ENCODE measurements at places on chromosomes 3 and 15.

GRCh38 chr15:70853973-70854665 lies at the start of gene LARP6:
TSS of gene LARP6 (minus strand) at chr15:70854157. CDS start at chr15:70854088, 69 bp downstream.
- peak; percentile 60 for DNase-seq

DNA sequence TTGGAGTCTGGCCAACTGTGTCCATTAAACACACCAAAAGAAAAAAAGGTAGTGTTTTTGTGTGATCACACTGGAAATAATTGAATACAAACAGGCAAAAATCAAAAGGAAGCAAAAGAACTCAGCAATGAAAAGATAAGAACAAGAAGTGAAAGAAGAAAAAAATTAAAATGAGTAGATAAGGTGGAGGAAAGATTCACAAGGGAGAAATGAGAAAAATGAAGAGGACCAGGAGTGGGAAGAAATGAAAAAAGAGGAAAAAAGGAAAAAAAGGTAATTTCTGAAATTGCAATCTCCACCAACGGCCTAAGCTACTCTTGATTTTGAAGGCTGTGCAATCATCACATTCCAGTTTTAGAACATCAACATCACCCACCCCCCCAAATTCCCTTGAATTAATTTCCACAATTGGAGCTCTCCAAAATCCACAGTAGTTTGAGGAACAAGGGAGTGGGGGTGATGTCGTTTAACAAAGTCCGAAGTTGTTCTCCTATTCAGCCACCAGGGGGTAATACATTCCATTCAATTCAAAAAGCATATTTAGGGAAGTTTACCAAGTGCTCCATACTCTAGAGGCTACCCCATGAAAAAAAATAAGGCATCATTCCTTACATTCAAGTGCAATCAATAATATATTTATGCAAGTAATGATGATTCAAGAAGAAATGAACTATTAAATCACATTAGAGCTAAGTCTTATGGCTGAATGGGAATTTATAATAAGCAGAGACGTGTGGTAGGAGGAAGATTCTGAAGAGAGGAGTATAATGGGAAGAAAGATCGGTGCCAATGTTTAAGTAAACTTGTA lies 37.4 kb downstream of the ZNF860 start:
- DNase-seq = peak; percentile 73

- DNase-seq = no peak
Observed at GRCh38 chr3:15536856-15537255, 15.3 kb upstream of the COLQ start.

DNA sequence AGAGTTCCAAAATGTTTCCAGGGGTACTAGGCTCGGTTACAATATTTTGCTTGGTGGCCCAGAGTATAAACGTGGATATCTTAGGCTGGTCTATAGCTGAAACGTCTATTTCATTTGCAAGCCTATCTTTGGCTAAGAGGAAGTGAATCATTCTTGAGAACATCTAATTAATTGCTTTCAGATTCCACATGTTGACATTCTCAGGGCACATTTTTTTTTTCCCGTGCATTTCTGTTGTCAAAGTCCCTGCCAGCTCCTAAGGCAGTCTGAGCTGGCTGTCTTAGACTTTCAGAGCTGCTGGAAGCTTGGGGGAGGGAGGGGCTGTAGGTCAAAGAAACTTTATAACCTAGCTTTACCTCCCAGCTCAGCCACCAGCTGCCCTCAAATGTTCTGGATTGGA lies 23.2 kb upstream of the LAMP3 start:
- peak; percentile 81 for DNase-seq

- DNase-seq = no peak
Observed at GRCh38 chr3:71125738-71126137, 457.8 kb downstream of the FOXP1 start.

DNA sequence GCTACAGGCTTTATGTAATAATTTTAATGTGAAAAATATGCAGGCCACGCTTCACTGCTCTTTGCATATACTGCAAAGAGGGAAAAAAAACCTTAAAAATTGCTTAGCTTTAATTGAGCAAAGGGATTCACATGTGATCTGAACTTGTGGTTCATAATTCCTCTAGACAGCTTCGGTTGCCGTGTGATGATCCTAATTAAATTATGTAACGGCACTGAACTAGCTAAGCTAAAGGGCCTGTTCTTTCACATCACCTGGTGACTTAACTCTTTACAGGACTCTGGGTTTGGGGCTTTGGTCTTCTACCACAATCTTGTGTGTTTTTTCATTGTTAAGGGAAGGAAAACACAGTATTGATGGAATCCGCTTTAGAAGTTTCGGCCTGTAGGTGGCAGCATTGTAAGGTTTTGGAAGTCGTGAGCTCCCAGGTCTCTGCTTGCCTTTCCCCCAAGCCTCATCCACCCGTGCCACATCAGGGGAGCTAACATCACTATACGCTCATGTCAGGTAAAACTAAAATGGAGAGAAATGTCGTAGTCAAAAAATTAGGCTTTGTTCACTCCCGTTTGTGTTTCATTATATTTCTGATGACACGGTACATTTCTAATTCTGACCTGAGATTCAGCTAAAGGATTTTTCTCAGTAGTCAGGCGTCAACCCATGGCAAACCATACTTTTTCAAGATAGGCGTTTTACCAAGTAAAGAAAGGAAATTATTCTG lies 205.6 kb upstream of the DPH6 start:
- peak; percentile 86 for DNase-seq

DNA sequence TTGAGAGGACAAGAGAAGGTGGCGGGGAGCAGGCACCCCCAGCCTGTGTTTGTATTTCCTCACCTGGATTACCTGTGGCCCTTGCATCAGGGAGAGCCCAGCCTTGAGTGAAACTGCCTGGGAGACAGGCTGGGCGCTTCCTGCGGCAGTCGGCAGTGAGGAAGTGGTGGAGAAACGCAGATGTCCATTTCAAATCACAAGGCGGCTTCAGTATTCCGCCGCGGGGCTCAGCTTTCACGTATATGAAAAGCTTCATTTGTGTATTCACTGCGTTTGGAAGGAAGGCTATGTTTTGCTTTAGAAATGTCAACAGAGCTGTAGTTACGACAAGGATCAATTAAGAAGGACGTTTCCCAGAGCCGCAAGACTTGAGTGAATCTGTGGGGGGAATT lies 167.4 kb upstream of the CTDSPL start:
- DNase-seq = no peak

DNA sequence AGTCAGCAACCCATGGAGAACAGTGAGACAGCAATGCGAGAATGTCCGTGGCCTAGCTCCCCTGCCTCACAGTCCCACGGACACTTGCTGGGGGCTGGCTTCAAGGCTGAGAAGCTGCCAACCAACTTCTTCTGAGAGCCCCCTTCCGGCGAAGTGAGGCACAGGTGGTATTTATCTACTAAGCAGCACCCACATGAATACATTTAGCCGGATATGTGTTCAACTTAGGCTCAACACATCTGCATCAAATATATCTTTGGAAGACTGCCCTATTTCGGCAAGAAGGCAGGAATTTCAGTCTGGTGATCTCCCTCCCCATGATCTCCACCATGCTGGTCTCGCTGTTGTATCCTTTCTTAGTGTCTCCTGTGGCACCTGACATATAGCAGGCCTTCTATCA lies 340.9 kb upstream of the NR2E3 start:
- no peak for DNase-seq

- DNase-seq = no peak
Observed at GRCh38 chr3:128279601-128279880, 126.3 kb downstream of the EEFSEC start.

- no peak for DNase-seq
Observed at GRCh38 chr15:27990521-27991515, 108.3 kb downstream of the OCA2 start.

GRCh38 chr3:53725387-53725995 lies 120.7 kb downstream of the CHDH start:
- no peak for DNase-seq

DNA sequence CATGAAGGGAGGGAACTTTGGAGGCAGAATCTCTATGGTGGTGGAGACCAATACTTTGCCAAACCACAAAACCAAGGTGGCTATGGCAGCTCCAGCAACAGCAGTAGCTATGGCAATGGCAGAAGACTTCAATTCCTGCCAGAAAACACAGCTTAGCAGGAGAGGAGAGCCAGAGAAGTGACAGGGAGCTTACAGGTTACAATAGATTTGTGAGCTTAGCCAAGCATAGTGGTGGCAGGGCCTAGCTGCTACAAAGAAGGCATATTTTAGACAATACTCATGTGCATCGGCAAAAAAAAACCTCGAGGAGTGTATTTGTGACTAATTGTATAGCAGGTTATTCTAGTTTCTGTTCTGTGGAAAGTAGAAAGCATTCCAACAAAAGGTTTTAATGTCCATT lies 6.4 kb upstream of the CSTA start:
- DNase-seq = no peak

GRCh38 chr3:152050903-152051302 lies 177.5 kb downstream of the SUCNR1 start:
- DNase-seq = peak; percentile 39

- DNase-seq = peak; percentile 84
Observed at GRCh38 chr3:25448750-25449692, 21.0 kb downstream of the RARB start.

GRCh38 chr15:40330368-40330836 lies 6.9 kb downstream of the INAFM2 start:
- DNase-seq = peak; percentile 49

- no peak for DNase-seq
Observed at GRCh38 chr15:91469632-91470567, 369.8 kb downstream of the SV2B start.

DNA sequence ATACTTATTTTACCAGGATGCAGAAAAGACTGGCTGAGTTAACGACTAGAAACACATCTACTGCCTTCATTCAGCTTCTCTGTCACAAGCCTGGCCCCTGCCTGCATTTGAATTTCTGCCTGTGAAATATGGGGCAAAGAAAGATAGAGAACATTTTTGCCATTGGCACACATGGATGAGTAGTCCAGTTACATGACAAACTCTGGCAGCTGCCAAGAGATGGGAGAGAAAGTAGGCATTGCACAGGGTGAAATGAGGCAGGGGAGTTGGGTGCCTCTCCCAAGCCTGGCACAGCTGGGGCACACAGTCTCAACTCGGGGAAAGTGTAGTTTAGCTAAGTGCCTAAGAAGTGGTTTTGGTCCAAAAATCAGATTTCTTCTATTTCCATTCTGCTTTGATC lies 24.0 kb downstream of the ANXA2 start:
- no peak for DNase-seq

GRCh38 chr3:126472277-126473006 lies 3.2 kb downstream of the ZXDC start:
- peak; percentile 87 for DNase-seq

DNA sequence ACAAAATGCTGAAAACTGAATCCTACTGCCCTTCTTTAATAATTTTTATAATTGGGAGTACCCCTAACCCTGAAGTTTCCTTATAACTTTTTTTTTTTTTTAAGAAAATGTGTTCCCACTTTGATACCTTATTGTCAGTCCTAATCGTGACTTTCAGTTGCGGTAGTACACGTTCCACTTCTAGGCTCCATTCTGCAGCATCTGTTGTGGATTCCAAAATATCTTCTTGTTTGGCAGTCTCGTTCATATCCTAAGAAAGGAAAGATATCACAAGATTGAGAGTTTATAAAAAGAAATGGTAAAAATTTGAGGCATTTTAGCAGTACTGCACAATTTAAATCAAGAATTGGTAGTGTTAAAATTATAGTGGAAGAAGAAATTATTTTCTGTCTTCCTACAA lies 30.8 kb downstream of the IFT57 start:
- DNase-seq = no peak

GRCh38 chr3:129239991-129240390 lies 9.4 kb upstream of the COPG1 start:
- DNase-seq = no peak

DNA sequence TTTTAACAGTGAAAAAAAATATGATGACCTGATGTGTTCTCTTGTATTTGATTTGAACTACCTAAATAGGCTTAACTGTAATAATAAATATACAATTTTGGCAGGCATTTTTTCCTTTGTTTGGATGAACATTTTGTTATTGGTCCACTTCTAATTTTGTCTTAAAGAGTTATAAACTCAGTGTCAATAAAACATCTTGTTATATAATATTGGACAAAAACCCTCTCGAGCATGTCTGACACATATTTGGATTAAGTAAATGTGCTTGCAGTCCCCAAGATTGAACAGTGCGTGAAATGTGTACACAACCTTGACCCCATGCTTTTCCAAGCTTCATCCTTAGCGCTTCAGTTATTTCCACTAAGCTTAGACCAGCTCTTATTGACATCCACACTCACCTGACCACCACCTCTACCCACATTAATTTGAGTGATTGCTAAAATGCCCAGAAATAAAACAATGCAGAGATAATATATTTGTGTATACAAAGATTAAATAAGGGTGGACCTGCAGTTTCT lies 131.7 kb upstream of the ZBED2 start:
- DNase-seq = no peak

GRCh38 chr3:11276901-11277300 lies 4.7 kb downstream of the ATG7 start:
- peak; percentile 38 for DNase-seq

- no peak for DNase-seq
Observed at GRCh38 chr3:68861521-68861920, 70.8 kb downstream of the TAFA4 start.

- no peak for DNase-seq
Observed at GRCh38 chr3:182179631-182180030, 467.9 kb downstream of the SOX2 start.

- peak; percentile 77 for DNase-seq
Observed at GRCh38 chr3:99962703-99963102, 145.0 kb downstream of the CMSS1 start.

- no peak for DNase-seq
Observed at GRCh38 chr3:48208076-48208475, 15.2 kb upstream of the CAMP start.

- DNase-seq = peak; percentile 8
Observed at GRCh38 chr15:38750786-38751185, 186.2 kb upstream of the RASGRP1 start.

DNA sequence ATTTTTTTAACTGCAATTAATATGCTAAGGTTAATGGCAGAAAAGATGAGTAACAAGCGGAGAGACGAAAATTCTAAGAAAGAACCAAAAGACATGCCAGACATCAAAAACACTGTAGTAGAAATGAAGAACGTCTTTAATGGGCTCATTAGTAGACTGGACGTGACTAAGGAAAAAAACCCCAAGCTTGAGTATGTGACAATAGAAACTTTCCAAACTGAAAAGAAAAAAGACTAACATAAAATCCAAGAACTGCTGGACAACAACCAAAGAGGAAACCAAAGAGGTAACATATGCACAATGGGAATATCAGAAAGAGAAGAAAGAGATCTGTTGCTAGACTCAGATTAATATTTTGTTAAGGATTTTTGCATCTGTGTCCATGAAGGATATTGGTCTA lies 94.6 kb upstream of the SETMAR start:
- no peak for DNase-seq

All from cardiac fibroblast (primary cell).